ENCODE measurements at places on chromosomes 12 and 14.

DNA sequence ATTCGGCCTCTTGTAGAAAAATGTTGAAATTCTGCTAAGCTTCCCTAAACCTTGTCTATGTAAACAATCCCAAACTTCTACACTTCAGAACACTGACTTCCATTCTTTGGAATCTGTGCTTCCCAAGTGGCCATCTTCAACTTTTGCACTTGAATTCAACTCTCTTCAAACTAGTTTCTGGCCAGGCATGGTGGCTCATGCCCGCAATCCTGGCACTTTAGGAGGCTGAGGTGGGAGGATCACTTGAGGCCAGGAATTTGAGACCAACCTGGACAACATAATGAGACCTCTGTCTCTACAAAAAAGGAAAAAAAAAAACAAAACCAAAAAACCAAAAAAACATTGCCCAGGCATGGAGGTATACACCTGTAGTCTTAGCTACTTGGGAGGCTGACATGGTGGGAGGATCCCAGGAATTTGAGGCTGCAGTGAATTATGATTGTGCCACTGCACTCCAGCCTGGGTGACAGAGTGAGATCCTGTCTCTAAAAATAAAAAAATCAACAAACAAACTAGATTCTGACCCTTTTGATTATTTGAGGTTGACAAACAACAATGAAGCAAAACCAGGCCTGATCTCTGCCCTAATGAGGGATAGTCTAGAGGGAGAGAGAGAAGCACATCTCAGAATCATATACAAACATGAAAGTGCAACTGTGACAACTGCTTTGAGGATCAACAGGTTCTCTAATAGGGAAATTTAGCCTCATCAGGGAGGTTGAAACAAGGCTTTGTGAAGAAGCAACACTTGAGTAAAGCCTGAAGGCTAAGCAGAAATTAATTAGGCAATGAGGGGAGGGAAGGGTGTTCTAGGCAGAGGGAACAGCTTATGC lies 11.6 kb upstream of the C12orf75 start:
- DNase-seq, result no peak

GRCh38 chr14:55221968-55222367 lies 30.6 kb upstream of the DLGAP5 start:
- no peak for DNase-seq

GRCh38 chr14:75401361-75401760 lies 26.5 kb upstream of the JDP2 start:
- no peak for DNase-seq

- no peak for DNase-seq
Measured at GRCh38 chr12:69068448-69068847, 135.5 kb upstream of the CPM start.

DNA sequence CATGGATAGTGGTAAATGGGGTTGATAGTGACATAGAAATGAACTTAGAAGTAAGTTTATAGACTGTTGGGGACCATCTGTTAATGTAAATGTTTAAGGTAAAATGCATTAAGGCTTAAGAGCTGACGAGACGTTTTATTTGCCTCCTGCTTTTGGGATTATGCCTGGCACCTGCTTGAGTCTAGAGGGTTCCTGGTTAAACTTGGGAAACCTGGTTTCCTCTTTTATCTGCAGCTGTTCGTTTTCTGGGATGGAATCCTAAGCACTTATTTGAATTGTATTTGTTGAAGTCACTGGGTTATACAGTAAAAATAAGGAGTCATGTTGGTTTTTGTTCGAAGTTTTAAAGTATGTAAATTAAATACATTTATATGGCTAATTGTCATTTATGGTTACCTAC lies 914.7 kb downstream of the NRXN3 start:
- DNase-seq, result no peak

- no peak for DNase-seq
Measured at GRCh38 chr14:93019970-93020369, 95.8 kb downstream of the ITPK1 start.

- no peak for DNase-seq
Measured at GRCh38 chr12:123142921-123143735, 7.8 kb downstream of the PITPNM2 start.

DNA sequence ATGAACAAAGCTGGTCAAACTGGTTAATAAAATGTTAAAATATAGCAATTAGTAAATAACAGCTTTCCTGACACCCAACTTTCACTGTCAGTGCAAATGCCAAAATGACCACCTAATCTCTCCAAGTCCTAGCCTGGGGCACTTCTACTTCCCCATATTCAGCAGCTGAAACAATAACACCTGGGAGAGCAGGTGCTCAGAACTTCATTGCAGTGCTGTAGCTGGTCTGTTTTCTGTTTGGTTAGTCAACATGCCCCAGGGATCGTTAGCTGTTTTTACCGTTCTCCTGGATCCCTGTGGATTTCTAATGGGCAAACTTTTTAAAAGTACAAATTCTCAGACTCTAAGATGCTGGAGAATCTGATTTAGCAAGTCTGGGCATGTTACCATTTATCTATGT lies 759.7 kb downstream of the GALC start:
- no peak for DNase-seq

DNA sequence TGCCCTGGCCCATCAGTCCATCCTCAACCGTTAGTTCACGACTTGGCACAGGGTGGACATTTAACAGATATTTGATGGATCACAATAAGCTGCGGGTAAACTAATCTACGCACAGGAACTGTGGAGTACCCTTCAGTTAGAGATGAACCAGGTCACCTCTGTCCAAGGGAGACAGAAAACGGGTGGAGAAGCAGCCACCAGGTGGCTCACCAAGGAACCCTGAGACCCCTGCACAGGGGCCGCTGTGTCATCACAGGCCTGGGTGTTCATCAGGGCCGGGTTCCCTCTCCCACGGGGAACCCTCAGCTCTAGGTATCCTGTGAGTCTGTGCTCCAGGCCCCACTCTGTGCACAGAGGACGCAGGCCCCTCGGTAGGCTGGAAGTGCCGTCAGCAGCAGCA lies 122.2 kb downstream of the PIWIL1 start:
- DNase-seq, result no peak

- no peak for DNase-seq
Measured at GRCh38 chr12:100337727-100338126, 19.1 kb upstream of the SLC17A8 start.

GRCh38 chr14:96863327-96863985 lies 66.3 kb downstream of the VRK1 start:
- DNase-seq, result no peak

GRCh38 chr12:30927222-30927611 lies 669 bp downstream of the TSPAN11 start:
- no peak for DNase-seq

DNA sequence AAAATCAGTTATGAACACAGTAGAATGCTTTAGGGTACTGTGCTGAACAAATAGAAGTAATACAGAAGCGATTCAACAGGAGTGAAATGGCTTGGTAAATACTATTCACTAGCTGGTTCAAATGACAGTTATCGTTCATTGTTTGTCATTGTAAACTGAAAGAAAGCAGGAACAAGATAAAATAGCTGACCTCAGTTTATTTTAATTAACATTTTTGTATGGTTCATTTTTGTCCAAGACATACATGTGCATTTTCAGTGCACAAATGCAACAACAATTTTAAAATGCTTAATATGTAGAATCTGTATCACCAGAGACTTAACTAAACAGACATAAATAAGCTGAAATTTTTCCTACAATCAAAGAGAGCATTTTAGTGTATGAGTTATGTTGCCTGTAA lies 49.9 kb downstream of the ALX1 start:
- no peak for DNase-seq

GRCh38 chr14:35284506-35284905 lies 7.7 kb upstream of the PSMA6 start:
- DNase-seq, result no peak

GRCh38 chr12:1662761-1663439 lies 28.0 kb upstream of the ADIPOR2 start:
- DNase-seq, result peak; percentile 2

GRCh38 chr14:54682578-54682977 lies 115.7 kb downstream of the SAMD4A start:
- DNase-seq, result no peak

GRCh38 chr12:109679501-109680263 lies 33.9 kb upstream of the FAM222A start:
- DNase-seq, result no peak

DNA sequence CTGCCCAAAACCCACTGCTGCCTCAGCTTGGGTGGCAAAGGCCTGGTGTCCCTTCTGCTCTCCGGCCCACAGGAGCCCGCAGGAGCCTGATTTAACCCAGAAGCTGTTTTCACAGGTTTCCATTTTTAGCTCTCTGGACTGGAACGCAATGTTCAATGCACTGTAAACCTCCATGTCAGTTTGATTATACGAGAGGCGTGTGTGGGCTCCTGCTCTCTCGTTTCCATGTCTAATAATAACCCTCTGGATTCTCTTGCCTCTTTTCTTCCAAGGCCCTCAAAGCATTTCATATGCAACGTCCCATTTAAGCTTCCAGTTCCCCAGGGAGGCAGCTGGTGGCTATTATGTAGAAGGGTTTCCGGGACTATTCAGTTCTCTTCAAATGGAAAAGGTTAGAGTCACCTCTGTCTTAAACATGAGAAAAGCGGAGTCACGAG lies 161.1 kb downstream of the SUDS3 start:
- DNase-seq, result no peak

- DNase-seq, result no peak
Measured at GRCh38 chr12:56714431-56714929, 10.6 kb downstream of the NACA start.

GRCh38 chr12:42760550-42760949 lies 171.0 kb upstream of the PRICKLE1 start:
- no peak for DNase-seq

GRCh38 chr12:32947206-32948067 lies 50.9 kb upstream of the PKP2 start:
- no peak for DNase-seq

- DNase-seq, result no peak
Measured at GRCh38 chr14:55450987-55451386, 10.6 kb upstream of the TBPL2 start.

DNA sequence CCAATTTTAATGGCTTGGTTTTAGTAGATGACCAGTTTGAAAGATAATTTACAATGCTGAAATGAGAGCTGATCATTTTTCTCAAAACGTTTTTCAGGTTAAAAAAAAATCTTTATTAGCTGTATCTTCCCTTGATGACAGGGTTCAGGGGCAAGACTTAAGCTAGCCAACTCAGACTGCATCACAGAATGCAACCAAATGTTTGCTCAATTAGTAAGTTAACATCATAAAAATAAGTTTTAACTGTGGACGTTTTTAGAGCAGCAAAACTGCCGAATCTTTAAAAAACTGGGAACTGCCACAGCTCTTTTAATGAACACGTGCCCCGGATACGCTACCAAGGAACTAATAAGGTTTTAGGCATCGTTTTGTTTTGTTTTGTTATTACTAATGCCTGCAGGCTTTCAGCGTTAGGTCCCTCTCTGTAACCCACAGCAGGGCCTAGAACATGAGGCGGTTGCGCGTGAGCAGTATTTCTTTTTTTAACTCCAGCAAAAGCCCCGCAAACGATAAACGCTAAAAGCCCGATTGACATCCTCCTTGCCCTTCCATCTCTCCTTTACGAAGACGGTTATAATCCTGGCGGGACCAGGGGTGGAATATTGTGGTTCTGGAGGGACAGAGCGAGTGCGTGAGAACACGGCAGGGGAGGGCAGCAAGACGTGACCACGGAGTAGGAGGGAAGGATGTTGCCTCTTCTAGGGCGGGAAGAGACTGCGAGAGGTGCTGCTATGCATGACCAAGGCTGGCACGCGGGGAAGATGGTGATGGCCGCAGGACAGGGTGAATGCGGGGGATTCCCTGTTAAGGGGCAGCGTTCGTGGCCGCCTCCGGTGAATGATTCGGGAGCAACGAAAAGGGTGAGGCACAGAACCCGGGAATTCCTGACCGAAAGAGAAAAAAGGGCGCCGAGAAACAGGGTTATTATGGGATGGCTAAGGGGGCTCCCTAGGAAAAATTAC lies 652 bp downstream of the SUPT16H start:
- peak; percentile 26 for DNase-seq

DNA sequence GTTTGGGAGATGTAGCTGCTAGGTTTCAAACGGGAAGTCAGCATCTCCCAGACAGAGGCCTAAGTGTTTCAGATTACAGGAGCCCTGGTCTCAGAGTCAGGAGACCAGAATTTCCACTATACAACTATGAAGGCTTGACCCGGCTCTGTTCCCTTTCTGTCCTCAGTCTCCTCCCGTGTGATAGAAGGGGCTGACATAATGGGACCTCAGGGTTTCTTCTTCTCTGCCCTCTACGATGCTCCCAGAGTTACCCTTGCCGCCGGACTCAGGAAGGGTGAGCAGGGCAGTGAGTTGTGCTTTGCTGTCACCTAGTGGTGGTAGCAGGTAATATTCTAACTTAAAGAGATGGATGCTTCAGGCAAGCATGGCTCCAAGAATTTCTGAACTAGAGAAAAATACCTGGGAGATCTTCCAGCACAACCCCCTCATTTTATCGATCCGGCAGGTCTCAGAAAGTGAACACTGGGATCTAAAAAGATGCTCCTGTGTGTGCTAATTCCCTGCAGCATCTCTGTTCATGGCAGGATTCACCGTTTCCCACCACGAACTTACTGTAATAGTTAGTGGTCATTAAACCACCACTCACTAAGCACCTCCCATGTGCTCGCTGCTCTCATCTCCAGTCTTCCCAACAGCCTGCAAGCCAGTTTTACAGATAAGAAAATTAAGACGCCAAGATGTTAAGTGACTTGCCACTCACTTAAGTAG lies 84.4 kb downstream of the VWF start:
- peak; percentile 45 for DNase-seq

DNA sequence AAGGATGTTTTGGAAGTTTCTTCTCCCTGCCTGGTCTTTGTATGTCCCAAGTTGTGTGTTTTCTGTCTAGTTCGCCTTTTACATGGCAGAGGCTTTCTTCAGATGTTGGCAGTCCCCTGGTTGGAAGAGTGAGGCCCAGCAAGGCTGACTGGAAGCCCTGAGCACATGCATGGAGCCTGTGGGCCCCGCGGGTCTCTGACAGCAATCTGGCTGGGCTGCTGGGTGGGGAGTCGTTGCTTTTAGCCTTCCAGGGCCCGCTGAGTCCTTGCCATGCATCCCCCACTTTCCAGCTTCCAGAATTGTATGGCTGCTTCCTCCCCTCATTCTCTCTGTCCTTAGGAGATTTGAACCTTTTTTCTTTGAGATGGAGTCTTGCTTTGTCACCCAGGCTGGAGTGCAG lies 25.3 kb downstream of the ANKRD9 start:
- no peak for DNase-seq

DNA sequence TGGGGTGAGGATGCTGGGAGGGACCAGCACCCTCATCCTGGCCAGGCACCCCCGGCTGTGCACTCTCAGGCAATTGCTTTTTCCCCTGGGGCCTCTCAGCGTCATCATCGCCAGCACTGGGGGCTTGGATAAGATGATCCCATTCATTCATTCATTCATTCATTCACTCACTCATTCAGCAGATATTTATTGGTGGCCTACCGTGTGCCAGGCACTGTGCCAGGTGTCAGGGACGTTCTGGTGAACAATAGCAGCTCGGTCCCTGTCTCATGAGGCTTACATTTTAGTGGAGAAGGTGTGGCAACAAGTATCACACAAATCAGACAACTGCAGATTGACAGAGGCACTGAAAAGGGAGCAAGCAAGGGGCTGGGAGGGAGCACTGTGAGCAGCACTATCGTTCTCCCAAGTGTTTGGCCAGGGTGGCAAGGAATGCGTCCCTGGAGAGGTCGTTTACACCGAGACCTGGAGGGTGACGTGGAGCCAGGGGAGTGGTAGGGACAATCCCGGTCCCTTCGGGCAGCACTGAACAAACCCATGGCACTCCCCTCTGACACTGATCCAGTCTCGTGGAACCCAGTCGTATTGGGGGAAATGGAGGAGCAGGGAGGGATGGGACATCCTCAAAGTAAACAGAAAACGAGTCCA lies 124.1 kb downstream of the PAPOLA start:
- DNase-seq, result no peak

All from activated CD4-positive, alpha-beta T cell treated with anti-CD3 and anti-CD28 coated beads for 24 hours (primary cell).